Cerebellum (tissue), 4 donors: ENCODE measurements at places on chromosomes 2 and 18. TPM values are rescaled to one million over a fixed set of nuclear protein-coding genes. Genes with fewer than 3 reads are reported as not detected.

DNA sequence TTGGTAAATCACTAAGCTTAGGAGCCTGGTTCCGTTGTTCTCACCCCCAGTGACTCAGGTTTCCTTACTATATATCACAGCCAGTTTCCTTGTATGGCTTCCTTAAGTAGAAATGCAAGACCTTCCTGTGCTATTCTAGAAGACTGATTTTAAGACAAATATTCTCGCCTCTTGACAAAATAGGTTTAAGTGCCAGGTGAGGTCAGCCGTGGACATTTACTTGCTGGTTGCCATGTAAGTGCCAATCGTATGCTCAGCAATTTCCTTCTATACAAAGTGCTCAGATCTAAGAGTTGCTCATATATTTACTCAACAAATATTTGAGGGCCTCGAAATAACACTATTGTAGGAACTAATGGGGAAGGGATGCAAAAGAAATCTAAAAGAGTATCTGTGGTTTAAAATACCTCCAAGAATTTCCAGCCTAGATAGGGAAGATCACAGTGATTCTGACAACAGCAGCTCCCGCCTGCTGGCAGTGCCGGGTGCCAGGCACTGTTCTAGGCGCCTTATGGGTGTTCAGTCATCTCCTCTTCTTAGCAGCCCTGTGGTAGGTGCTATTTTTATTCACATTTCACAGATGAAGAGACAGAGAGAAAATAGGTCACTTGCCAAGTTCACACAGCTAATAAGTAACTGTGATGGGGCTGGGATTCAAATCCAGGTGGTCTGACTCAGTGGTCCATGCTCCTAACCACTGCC is 95.3 kb upstream of the B3GNT7 start:
- no peak for DNase-seq

DNA sequence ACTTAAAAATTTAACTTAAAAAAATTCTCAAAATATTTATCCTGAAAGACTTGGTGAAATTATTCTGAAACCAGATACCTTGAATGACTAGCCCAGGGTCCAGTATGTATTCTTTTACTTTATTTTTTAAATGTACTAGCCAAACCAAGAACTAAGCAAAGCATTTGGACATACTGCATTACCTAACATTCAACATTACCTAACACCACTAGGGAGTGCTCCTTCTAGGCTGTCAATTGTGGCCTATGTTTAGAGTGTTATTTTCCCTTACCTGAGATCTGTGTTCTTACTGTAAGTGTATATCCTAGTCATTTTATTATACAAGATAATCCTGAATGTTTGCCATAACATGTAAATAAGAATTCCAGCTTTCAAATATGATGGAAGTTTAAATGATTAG is 496.6 kb downstream of the PTPRM start:
- DNase-seq: no peak

GRCh38 chr2:43224571-43225092 is 1.8 kb downstream of the ZFP36L2 start:
- no peak for DNase-seq

DNA sequence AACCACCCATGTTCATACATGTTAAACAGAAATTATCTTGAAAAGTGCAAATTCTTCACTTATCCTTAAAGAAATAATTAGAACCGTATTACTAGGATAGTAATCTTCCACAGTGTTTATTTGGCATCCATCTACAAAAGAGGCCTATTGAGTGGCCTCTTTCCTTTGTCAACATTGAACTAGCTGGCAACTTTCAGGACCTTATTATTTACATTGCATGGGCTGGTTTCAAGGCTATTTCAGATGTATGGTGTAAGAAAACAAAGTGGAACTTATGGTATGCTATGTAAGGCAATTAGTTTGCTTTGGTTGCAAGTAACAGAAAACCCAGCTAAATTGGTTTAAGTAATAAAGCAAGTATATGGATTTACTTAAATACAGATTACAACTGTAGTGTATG is 324.6 kb downstream of the RBM43 start:
- no peak for DNase-seq

The ALLC gene
- not detected for total RNA-seq

The PLCD4 gene
- 1.2 TPM for total RNA-seq

GRCh38 chr2:31401580-31401979 is 13.0 kb downstream of the XDH start:
- DNase-seq: no peak

DNA sequence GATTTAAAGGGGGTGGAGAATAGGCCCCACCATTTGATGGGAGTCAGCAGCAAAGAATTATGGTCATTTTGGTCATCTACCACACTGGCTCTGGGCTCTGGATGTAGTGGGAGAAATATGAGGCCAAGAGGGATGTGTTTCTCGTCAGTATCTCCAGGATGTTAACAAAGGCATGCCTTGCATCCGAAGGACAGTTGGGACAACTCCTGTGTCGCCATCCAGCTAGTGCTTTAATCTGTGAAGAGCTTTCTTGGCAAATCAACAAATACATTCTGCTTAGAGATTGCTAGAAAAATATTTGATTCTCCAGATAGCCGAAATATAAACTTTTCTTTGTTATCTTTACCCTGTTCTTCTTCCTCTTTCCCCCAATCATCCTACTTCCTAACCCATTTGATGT is 287.1 kb upstream of the TNP1 start:
- DNase-seq: no peak

DNA sequence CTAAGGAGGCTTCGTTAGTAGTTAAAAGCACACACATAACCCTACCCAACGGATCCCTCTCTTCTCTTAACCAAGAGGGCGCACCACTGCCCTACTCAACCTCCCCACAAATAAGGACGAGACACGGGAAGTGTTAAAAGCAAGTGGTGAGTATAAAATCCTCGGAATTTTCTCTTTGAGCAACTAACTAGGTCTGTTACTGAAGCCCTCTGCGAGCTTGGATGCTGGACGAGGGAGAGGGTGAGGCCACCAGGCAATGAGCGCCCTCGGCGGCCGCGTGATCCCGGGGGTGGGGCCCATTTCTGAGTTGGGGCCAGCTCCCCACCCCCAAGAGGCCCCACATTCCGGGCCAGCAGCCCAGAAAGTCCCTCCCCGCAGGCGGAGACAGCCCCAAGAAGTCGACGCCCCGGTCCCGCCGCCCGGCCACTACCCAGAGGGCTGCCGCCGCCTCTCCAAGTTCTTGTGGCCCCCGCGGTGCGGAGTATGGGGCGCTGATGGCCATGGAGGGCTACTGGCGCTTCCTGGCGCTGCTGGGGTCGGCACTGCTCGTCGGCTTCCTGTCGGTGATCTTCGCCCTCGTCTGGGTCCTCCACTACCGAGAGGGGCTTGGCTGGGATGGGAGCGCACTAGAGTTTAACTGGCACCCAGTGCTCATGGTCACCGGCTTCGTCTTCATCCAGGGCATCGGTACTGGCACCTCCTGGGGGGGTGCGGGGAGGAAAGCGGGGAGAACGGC is at the start of gene CYBRD1:
Gene CYBRD1, plus strand, starts transcription at position 423 of the 736 bp plus-strand sequence. Its CDS starts 72 bp downstream, at position 495.
- DNase-seq: peak; percentile 17
